NCI-H2081 (cell line): ENCODE measurements at places on chromosomes 2 and 18.

DNA sequence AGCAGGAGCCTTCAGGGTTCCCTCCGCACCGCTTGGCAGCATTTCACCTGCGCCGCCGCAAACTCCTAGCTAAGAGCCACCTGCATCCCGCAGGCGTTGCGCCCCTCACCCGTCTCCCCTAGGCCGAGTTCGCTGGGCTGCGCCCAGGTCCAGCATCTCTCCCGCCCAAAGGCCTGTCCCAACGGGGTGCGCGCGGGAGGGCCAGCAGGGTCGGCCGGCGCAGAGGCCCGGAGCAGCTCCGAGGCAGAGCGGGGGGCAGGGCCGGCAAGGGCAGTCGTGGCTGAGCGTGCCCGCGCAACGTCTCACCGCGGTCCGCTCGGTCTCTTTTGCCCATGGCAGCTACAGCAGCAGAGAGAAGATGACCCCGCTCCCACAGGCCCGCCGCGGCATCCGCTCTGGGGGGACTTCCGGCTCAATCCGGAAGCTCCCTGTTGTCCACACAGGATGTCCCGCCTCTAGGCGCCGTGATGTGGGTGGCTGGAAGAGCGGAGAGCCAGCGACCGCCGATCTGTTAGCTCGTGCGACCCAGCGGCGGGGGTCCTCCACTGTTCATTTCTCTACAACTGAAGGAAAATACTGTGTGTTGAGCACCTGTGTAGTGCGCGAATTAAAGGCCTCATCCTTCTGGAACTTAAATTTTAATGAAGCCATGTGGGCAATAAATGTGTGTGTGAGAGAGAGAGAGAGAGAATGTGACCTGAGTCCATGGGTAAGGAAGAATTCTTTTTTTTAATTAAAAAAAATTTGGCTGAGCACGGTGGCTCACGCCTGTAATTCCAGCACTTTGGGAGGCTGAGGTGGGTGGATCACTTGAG lies at the start of gene ERCC3:
ERCC3 (minus strand) TSS at position 397 of the 815 bp plus-strand sequence; CDS start at position 334, 63 bp downstream.
- peak; percentile 88 for DNase-seq

DNA sequence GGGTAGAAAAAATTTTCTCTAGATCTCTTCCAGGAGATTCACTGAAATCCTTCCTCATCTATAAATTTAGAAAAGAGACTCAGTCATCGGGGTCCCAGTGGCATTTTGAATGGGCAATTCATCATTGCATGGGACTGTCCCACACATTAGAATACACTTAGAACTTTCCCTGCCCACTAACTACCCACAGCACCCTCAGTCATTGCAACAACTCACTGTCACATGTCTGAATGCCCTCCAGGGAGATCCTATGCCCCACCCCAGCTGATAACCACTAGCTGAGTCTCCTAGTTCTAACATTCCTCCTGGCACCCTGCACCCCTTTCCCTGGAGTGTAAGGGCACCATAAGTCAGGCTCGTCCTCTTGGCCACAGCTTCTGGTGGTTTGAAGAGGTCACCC lies 89.6 kb downstream of the INSIG2 start:
- no peak for DNase-seq

DNA sequence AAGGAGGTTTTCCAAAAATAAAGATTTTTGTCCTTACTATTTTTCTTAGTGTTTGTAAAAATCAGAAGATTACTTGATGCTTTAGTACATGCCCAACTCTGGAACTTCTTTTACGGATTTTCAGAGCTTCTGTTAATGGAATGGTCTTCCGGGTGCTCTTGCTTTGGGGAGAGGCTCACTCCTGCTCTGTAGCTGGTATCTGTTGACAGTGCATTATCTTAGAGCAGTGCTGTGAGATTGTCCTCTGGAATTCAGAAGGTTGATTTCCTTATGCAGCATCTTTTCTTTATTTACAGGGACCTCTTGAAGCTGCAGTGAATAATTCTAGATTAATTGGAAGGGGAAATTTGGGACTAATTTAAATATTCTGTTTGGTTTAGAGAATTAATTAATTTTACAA lies 4.6 kb downstream of the MAPRE2 start:
- DNase-seq, result no peak

DNA sequence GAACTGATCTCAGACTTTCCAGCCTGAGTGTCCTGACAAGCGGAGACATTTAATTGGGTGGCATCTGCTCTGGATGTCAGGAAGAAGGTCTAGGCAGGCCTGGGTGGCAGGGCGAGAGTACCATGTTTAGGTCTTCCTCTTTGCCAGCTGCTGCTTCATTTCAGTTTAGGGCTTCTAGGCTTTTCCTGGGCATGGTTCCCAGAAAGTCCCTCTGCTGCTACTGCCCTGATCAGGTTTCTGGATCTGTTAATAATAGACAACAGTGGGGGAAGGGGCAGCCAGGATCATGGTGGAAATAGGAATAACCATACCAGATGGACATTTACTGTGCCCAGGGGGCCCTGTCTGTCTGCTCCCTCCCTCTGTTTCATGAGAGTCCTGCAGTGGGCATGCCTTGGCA lies 2.3 kb upstream of the PLCD4 start:
- DNase-seq, result peak; percentile 11

- DNase-seq, result no peak
Measured at GRCh38 chr2:26738481-26738880, 25.6 kb upstream of the SLC35F6 start.

- no peak for DNase-seq
Measured at GRCh38 chr2:236712961-236713673, 143.5 kb downstream of the ACKR3 start.

- DNase-seq, result no peak
Measured at GRCh38 chr18:36326771-36327170, 29.3 kb downstream of the FHOD3 start.

DNA sequence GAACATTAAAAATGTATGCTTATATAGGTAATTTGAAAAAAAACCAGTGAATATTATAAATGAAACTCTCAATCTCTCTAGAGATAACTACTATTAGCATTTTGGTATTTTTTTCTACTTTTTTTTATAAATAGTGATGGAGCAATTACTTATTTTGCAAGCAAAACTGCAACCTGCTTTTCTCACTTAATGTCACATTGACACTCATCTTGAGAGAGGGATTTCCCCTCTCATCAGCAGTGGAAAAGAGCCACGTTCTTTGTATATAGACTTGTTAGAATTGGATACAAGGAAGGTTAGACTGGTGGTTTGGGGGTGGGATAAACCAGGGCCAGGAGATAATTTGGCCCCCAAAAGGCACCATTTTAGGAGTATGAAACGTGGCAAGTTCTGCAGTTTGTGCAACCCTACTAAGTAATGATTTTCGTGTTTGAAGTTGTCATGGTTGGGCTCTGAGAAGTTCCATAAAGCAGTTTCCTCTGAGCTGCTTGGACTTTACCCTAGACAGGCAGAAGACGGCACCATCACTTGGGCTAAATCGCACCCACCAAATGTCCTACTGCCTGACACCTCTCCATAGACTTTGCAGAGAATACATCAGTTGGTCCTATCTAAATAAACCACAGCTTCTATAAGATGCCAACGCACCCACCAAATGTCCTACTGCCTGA lies 194.0 kb downstream of the ACTR3 start:
- no peak for DNase-seq

DNA sequence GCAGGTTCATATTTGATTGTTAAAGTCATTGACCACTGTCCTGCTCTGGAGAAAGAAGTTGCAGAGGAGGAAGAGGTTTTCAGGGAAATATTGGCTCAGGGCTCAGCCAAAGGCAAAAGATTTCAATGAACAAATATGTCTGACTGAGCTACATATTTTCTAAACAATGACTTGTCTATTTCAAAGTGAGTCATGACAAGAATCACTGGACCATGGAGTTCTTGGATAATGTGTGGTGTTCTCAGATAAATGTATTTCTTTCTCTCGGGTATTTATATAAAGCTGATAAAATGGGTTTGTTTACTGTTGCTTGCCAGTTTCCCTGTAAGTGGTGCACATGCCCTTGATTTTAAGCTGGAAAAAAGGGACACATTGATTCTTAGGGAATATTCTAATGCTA lies 34.3 kb upstream of the RMP24 start:
- DNase-seq, result no peak

GRCh38 chr2:234725528-234726264 lies 226.1 kb upstream of the SH3BP4 start:
- DNase-seq, result no peak

DNA sequence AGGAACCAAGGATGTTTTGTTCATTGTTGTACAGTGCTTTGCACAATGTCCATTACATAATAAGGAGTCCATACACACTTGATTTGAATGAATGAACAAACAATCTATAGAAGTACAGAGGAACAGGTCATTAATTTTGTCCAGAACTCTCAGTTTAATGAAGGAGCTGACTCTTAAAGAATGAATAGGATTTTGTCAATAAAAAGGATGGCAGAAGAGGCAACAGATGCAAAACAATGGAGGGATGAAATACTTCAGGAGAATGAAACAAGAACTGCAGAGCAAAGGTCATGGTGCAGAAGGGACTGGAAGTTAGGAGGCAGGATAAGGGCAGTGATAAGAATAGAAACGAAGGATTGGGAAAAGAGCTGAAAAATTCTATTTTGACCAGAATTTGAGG lies 28.7 kb upstream of the COL5A2 start:
- DNase-seq, result no peak

DNA sequence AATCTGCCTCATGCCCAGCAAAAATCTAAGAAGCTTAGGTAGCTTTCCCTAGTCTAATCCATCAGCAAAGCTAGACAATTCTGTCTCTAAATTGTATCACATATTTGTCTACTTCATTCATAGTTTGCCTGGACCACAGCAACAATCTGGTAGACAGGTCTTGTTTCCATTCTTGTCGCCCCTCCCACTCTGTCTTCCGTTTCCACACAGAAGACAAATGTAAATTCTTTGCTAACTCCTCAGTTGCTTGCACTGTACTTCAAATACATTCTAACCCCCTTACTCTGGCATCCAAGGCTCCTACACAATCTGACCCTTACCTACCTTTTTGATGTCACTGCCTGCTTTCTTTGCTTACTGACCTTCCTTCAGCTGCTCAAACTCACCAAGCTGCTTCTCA lies 40.1 kb downstream of the THUMPD2 start:
- no peak for DNase-seq

DNA sequence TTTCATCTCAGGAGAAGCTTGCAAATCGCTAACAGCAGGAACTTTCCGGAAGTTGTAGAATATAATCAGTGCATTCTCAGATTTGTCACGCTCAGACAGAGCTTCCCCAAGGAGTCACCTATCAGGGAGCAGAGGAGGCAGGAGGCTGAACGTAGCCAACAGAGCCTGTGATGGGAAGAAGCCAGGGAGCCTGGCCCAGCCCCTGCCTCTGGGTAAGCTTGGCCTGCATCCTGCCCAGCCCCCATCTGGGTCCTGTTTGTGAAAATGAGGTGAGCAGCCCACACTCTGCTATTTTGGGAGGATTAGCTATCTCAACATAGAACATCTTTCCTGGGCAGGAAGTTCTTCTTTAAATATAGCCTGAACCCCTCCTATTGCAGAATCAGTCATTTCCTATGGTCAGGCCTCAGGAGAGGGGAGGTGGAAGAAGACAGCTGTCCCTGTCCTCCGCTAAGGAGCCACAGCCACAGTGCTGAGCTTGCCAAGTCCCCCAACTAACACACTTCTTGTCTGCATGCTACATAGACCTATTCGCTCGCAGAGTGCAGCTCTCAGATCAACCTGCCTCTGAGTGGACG lies 19.2 kb upstream of the PKDCC start:
- DNase-seq, result no peak

DNA sequence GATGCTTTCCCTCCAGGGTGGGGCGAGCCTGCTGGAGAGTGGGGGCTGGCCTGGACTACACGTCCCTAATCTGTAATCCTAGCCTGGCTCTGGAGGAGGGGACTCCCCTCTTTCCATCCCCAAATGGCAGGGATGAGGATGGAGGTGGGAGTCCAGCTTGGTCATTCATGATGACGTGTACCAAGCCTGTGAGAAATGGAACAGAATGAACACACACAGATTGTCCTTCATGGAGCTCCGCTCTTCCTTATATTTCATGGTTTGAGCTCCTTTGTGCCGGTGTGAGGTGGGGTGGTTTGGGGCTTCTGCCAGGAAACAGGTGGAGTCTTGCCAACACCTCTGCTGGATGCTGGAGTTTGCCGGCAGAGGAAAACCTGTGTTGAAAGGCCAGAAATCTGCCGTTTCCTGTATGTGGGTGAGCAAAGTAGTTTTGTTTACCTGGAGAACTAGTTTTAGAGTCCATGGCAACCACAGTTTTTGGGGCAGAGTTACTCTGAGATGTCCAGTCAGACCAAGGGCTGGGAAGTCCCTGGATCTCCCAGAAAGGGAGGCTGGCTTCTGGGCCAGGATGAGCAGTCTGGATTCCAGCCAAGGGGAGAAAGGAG lies 417.6 kb upstream of the MEX3C start:
- DNase-seq, result peak; percentile 32

DNA sequence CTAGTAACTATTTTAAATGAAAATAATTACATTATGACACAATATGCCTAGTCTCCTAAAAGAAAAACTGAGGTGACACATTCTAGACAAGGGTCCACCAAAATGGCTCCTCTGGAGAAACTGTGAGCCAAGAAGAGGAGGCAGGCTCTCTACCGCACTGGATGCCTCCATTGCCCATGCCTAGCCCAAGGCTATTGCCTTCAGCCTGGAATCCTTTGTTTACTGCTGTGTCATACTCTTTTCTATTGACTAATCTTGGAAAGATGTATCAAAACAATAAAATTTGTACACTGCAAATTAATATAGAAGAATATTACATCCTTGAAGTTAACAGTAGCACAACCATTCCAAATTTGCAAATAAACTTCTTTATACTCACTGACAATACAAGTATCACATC lies 167.1 kb downstream of the RAB3GAP1 start:
- DNase-seq, result no peak
